ENCODE measurements at places on chromosomes 5 and 9.

DNA sequence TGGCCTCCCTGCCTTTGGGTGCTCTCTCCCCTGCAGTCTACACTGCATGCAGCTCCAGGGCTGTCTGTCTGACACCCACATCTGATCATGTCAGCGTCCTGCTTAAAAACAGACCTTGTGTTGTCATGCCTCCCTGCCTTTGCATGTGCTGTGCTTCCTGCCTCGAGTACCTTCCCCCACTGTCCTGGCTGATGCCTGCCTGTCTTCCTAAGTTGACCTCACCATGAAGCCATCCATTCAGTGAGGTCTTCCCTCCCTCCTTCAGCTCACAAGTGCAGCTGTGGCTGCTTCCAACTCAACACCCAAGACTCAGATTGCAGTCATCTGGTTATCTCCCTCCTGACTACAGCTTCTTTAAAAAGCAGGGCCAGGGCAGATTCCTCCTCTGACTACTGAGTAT lies 5.5 kb downstream of the ANGPTL2 start:
- no peak for DNase-seq

- DNase-seq = no peak
These were observed 727 bp downstream of the SMAD5 start for GRCh38 chr5:136133222-136133921.

DNA sequence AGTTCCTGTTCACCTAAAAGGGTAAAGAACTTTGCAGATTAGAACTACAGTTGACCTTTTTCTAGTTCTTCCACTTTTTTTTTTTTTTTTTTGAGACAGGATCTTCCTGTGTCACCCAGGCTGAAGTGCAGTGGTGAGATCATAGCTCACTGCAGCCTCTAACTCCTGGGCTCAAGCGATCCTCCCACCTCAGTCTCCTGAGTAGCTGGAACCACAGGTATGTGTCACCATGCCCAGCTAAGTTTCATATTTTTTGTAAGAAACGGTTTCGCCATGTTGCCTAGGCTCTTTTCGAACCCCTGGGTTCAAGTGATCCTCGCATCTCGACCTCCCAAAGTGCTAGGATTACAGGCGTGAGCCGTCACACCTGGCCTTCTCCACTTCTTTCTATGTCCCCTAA lies 39.7 kb upstream of the TNFAIP8 start:
- DNase-seq = no peak

DNA sequence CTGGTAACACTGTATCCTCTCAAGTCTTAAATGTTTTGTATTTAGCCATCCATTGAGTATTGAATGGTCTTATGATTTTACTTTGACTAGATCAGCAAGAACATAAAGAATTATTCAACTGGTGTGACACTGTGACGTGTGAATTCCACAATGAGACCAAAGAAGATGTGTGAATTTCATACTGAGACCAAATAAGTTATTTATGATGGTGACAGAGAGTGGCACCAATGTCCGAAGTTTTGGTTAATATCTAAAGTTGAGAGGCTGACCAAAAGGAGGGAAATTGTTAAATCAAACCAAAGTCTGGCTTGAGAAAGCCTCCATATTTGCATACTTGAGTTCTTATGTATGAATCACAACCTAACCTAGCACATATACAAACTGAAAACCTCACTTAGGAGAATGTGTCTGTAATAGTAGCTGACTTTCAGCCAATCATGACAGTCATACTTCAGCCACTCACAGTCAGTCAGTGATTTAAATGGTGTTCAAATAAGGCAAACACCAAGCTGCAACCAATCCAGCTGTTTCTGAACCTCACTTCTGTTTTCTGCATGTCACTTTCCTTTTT lies 31.5 kb upstream of the FAM170A start:
- no peak for DNase-seq

DNA sequence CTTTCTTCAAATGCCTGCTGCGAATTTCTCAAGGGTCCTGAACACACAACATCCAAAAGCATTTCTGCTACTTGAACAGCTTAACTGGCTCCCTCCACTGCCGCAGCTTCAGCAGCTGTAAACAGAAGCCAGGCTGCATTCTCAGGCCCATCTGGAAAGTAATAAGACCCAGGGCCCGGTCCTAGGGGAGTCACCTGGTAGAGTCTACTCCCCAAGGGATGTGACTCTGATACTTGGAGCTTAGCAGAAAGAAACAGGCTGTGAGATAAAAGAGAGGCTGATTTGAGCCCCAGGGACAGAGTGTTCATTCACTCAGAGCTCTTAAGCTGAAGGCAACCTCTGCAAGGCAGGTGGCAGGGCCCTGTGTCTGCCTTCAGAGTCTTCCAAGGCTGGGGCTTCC lies 356.8 kb downstream of the SPOCK1 start:
- no peak for DNase-seq

DNA sequence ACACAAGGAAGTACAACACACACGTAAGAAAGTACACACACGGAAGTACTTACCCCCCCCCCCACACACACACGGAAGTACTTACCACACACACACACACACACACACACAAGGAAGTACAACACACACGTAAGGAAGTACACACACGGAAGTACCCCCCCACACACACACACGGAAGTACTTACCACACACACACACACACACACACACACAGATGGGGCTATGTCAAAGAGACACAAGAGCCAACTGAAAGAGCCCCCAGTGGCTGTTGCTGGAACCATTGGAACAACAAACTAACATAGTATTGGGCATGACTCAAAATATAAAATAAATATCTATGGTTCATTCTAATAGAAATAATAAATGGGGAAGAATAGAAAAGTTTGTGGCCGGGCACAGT lies 4.9 kb upstream of the MAPK9 start:
- no peak for DNase-seq

DNA sequence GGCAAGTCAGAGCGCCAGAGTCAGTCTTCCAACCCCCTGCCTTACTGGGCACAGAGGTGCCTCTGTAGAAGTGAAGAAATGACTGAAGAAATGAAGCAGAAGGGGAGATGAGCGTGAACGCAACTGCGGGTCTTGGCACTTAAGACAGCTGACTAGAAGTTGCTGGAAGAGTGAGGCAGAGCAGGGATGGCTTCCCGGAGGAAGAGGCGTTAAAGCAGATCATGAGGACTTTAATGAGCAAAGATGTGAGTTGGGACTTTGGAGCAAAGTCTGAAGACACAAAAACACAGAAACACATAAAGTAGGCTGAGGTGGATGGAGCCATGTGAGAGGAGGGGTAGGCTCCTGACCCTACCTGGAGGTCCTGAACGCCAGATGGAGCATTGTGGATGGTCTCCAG lies 7.2 kb downstream of the AQP3 start:
- DNase-seq = no peak

Data from NCI-H1436 treated with DMSO at 0.1 percent for 48 hours (cell line).